ENCODE measurements at places on chromosomes 12 and 14. TPM values are rescaled to one million over a fixed set of nuclear protein-coding genes. Genes with fewer than 3 reads are reported as not detected.

KRT80 gene
- not detected for total RNA-seq

BICDL1 gene
- 107 TPM for total RNA-seq

TC2N gene
- total RNA-seq = 28.5 TPM

TMEM117 gene
- total RNA-seq = 0.95 TPM

CNTN1 gene
- total RNA-seq = not detected

GARIN6 gene
- total RNA-seq = not detected

DHRS2 gene
- 3.5 TPM for total RNA-seq

CLBA1 gene
- total RNA-seq = 0.47 TPM

SLC8B1 gene
- total RNA-seq = 13.4 TPM

FOXG1 gene
- not detected for total RNA-seq

DNA sequence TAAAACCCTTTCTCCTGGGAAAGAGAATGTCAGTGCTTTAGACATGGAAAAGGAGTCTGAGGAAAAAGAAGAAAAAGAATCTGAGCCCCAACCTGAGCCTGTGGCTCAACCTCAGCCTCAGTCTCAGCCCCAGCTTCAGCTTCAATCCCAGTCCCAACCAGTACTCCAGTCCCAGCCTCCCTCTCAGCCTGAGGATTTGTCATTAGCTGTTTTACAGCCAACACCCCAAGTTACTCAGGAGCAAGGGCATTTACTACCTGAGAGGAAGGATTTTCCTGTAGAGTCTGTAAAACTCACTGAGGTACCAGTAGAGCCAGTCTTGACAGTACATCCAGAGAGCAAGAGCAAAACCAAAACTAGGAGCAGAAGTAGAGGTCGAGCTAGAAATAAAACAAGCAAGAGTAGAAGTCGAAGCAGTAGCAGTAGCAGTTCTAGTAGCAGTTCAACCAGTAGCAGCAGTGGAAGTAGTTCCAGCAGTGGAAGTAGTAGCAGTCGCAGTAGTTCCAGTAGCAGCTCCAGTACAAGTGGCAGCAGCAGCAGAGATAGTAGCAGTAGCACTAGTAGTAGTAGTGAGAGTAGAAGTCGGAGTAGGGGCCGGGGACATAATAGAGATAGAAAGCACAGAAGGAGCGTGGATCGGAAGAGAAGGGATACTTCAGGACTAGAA is 6.1 kb downstream of the PNN start:
- no peak for DNase-seq

- DNase-seq = no peak
Measured at GRCh38 chr14:86707071-86707470, 1177.1 kb downstream of the FLRT2 start.

GRCh38 chr12:6996040-6996441 is 22.2 kb downstream of the LPCAT3 start:
- DNase-seq = no peak

GRCh38 chr14:88016768-88017167 is 11.8 kb downstream of the GPR65 start:
- DNase-seq = no peak

GRCh38 chr14:44586910-44587309 is 79.8 kb upstream of the FSCB start:
- DNase-seq = no peak

DNA sequence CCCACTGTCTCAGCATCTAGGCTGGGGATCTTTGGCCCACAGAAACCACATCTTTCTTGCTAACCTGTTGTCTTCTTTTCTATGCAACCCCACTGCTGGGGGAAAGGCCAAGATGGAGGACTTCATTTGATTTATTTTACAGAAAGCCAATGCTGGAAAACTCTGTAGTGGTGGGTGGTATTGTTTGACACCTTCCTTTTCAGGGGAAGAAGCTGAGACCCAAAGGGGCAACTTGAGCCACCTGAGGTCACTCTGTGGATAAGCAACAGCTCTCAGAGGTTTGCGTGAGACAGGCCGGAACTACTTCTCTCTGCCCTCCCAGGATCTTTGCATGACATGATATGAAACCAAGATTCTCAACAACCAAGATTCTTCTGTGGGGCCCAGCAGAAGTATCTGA is 645.2 kb downstream of the VRK1 start:
- DNase-seq = peak; percentile 57

- DNase-seq = no peak
Measured at GRCh38 chr12:10400829-10401228, 8.7 kb downstream of the KLRC4 start.

DNA sequence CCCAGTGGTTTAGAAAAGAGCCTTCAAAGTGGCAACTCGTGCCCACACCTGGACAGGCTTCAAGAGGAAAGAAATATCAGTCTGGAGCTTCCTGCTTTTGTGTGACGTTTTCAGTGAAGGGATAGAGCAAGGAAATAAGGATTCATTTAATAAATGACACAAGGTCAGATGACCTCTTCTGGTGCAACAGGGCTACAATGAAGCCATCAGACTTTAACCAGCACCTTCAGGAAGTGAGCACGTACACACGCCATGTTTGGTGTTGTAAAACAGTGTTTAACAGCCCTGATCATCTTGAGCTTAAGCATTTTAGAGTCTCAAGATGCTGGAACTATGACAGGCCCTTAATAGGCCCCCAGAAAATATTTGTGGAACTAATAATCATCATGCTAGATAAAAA is 59.1 kb downstream of the CCDC60 start:
- DNase-seq = no peak

DNA sequence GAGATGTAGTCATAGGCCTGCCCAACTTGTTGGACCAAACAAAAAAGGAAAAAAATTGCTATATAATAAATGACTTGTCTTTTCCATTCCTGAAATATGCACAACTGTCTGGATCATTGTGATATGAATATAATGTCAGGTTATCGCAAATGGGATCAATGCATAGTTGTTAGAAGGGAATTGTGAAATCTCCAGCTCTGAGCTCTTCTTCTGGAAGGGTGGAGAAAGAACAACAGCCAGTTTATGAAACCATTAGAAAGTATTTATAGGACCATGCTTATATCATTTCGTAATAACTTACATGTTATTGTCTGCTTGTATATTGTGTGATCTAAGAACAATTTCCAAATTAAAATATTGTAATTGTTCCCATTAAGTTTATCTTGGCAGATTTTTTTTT is 35.7 kb upstream of the HIF1A start:
- no peak for DNase-seq

DNA sequence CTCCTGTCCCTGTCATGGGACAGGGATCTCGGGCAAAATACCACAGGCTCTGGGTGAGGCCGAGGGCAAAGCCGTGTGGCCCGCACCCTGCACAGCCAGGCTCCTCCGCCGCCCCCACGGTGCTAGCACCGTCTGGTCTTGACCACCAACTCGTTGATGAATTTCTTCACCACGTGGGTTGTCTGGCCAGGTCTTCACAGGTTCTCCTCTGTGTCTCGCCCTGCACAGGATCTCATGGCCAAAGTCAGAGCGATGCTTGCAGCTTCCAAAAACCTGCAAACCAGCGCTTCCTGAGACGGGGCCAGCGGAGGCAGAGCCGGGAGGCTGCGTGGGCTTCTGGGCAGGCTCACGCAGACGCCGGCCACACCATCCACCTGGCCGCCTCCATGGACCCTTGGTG is 29.0 kb upstream of the MMP17 start:
- no peak for DNase-seq

- no peak for DNase-seq
Measured at GRCh38 chr14:24851837-24852236, 198.1 kb downstream of the STXBP6 start.

GRCh38 chr12:32611986-32612385 is 67.1 kb upstream of the DNM1L start:
- DNase-seq = no peak

DNA sequence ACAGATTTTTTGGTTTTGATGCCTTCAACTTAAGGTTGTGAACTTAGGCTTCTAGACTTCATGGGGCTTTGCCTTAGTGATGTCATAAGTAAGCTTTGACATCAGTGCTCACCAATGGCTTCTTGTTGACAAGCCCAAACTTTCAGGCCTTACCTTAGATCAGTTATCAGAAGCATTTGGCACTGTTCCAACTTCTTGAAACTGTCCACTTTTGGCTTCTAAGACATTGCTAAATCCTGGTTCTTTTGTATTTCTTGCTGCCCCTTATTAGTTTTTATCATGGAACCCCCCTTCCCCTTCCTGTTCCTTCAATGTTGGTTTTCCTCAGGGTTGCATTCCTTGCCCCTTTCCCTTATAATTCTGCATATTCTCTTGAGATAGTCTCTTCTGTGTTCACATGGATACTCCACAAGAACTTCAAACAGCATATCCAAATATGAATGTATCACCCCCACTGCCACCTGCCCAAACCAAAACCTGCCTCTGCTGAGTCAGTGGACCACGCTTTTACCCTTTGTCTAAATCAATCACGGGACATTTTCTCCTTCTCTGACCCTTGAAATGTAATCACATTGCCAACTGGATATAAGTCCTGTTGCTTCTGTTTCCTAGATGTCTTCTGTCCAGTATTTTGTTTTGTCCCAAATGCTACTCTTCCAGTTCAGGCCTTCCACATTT is 7.9 kb downstream of the PFKM start:
- DNase-seq = no peak

GRCh38 chr12:89779090-89779489 is 70.5 kb upstream of the ATP2B1 start:
- no peak for DNase-seq

- no peak for DNase-seq
Measured at GRCh38 chr12:24600551-24600950, 348.4 kb downstream of the BCAT1 start.

DNA sequence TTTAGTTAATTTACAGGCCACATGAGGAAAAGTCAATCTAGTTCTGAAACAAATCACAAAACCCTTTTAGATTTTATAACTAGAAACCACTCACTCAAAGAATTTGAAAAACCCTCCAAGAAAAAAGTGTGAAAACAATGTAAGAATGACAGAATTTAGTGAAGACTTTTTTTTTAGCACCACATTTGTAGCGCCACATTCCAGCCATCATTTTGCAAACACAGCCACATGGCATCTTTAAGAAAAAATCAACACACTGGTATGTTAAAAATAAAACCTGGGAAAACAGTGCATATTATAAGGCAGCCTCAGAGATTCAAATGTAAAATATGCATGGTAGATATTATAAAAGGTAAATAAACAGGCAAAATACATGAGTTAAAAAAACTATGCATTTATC is 22.3 kb upstream of the ALX1 start:
- no peak for DNase-seq

- DNase-seq = no peak
Measured at GRCh38 chr12:30067146-30067545, 283.4 kb upstream of the TMTC1 start.

DNA sequence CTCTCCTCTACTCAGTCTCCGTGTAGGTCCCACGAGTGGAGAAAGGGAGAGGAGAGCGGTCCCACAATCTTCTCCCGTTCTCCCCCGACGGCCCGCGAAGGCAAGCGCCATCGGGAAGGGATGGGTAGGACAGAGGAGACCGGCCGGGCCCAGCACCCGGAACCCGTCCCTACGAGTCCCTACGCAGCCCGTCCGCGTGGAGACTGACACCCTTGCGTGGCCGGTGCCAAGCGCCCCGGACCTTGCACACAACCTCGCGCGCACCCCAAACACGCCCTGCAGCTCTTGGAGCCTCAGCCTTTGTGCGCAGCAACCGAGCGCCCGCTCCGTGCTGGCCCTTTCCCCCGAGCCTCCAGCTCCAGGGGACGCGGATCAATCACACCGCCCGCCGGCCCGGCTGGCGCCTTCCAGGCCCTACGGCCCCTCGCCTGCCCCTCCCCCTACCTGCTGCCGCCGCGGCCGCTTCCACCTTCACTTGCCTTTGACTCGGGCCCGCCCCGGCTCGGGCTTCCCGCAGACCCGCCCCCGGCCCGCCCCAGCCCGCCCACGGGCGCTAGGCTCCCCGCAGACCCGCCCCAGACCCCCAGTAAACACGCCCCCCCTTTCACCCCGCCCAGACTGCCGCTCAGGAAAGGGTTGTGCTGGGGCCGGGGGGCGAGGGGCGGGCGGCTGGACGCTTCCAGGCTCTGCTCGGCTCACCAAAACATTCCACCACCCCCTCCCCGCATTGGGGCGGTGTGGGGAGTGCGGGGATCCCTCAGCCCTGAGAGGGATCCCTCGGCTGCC is at the start of gene NDRG2:
Gene NDRG2 (minus strand): TSS at position 477 of the 786 bp plus-strand sequence. CDS start 1,746 bp downstream, outside the sequence.
- peak; percentile 73 for DNase-seq

DNA sequence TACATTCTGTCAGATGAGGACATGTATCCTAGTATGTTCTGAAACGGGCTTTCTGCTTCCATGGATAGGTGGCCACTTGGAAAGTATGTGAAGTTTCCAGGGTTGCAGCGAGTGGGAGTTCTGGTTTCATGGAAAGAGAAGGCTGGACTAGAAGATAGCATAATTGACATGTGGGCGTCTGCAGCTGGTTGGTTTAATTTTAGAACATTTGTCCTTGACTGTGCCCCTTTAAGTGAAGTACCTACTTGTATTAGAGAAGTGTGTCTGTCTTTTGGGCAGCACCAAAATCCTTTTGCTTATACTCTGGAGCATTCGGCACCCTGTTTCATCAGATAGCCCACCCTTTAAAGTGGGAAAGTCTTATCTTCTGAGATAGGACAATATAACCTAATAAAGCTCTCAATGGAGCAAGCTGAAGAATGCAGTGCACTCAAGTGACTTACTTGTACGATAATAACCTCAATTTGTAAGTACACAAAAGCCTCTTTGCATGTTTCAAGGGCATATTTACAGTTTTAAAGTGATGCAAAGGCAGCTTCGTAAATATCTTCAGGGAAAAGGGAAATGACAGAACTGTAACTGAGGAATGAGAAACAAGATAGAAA is 35.2 kb downstream of the NTN4 start:
- DNase-seq = no peak

Measured in activated CD8-positive, alpha-beta T cell treated with anti-CD3 and anti-CD28 coated beads for 36 hours (primary cell).